ENCODE measurements at places on chromosomes 5 and 9.

DNA sequence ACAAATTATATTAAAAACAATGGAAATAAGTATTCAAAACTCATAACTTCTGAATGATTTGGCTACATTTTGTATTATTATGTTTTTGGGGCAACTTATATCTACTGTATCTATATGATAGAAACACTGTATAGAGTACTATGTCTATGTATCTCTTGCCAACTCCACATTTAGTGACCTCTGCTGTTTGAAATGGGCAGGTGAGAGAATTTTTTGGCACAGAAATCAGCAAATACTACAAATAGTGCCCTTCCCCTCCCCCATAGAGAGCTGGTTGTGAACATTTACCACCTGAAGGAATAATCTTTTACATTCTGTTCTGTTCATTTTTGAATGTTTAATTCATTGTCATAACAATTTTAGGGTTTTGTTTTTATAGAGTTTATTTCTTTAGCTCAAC lies 545.3 kb downstream of the PDE4D start:
- no peak for DNase-seq

GRCh38 chr5:102537011-102537410 lies 38.2 kb upstream of the SLCO6A1 start:
- no peak for DNase-seq

GRCh38 chr5:130502702-130503101 lies 598.4 kb downstream of the CHSY3 start:
- no peak for DNase-seq

DNA sequence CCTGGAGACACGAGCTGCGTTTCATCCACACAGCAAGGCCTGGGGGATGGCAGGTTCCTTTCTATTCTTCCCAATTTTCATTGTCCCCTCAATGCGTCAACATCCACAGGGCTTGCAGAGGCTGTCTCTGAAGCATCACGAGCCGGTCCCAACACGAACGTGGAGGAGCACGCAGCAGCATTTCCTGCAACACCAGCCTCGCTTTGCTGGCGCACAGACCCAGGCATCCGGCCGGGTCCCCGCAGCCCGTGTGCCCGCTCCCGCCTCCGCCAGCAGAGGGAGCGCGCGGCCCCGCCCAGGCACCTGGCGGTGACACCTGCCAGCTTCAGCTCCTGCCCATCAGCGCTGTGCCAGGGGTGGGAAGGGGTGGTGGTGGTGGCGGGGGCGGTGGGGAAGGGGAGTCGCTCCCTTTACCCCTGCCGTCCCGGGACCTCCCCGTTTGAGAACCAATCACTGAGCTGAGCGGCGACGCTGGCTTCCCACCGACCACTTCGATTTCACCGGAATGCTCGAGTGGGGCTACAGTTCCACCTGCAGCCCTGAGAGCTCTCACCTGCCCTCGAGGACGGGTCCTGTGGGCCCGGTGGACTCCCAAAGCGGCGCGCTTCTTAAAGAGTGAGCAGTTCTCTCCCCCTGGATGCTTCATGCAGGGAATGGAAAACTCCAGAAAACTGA lies 464.5 kb downstream of the ICE1 start:
- DNase-seq = peak; percentile 91

GRCh38 chr9:127926906-127927200 lies 3.7 kb downstream of the PIP5KL1 start:
- DNase-seq = no peak

- peak; percentile 82 for DNase-seq
These were observed 104.9 kb downstream of the CFAP90 start for GRCh38 chr5:7745882-7746610.

GRCh38 chr5:43685252-43685950 lies 82.4 kb downstream of the NNT start:
- no peak for DNase-seq

DNA sequence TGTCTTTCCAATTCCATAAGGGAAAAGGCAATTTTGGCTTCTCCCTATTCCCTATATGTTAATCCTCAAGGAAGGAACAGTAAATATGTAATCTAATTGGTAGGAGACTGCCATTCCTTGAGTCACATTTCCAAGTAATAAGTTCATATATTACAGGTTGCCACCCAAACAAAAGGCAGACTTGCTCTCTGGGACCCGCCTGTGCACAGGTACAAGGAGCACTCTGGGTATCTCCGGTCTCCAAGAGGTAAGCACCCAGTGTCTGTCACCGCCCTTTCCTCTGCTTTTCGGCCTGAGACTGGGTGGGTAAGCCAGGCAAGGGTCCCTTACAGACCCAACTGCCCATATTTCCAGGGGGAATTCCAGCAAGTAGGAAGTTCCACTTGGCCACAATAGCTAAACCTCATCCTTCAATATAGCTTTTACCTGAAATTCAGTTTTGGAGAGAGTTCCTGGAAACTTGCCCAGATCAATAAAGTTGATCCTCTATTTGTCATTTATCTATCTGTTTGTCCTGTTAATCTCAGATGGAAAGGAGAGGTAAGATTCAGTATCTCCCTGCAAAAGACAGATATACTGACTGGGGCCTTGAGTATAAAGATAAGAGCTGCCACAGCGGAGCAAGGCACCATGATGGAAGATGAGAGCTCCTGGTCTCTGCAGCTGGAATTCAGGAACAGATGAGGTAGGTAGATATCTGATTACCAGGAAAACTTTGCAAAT lies 81.8 kb downstream of the SUSD1 start:
- no peak for DNase-seq

GRCh38 chr5:78335976-78336375 lies 24.4 kb upstream of the SCAMP1 start:
- no peak for DNase-seq

DNA sequence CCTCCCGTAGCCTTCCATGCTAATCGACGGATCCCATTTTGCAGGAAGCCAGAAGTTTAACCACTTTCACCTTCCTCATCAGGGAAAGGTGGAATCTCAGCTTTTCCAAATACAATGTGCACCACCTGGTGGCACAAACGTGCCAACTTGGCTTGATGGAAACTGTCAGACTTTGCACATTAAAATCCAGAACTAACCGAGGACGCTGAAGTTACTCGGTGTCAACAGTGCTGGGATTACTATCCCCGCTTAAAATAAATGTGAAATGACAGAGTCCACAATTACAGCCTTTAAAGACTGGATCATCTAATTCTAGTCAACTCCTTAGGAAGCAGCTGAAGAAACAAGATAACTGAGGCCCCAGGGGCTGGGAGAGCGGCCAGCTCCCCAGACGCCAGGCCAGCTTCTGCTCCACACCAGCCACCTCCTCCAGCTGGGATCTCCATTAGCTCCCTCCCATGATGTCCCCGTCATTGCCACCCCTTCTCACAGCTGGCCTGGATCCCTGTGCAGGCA lies 50.1 kb upstream of the RETREG1 start:
- no peak for DNase-seq

- no peak for DNase-seq
These were observed 12.9 kb downstream of the BARHL1 start for GRCh38 chr9:132595319-132595718.

- DNase-seq = no peak
These were observed 31.7 kb upstream of the ARAP3 start for GRCh38 chr5:141713616-141714309.

DNA sequence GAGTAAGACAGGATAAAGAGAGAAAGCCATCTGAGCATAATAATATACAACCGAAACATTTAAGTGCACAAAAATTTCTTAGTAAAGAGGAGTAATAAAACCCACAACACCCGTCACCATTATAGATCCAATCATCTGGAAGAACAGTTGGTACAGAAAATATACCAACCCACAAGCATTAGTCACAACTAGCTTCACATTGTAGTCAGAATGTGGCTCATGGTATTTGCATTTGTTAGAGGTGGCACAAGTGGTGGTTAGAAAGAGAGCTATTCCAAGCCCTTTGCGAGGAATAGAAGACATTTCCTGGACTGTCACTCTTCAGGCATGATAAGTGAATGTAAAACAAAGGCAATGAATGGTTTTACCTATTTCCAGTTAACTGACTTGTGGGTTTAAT lies 677.5 kb upstream of the ST8SIA4 start:
- no peak for DNase-seq

- DNase-seq = no peak
These were observed 3.9 kb upstream of the ZCCHC9 start for GRCh38 chr5:81297531-81297930.

DNA sequence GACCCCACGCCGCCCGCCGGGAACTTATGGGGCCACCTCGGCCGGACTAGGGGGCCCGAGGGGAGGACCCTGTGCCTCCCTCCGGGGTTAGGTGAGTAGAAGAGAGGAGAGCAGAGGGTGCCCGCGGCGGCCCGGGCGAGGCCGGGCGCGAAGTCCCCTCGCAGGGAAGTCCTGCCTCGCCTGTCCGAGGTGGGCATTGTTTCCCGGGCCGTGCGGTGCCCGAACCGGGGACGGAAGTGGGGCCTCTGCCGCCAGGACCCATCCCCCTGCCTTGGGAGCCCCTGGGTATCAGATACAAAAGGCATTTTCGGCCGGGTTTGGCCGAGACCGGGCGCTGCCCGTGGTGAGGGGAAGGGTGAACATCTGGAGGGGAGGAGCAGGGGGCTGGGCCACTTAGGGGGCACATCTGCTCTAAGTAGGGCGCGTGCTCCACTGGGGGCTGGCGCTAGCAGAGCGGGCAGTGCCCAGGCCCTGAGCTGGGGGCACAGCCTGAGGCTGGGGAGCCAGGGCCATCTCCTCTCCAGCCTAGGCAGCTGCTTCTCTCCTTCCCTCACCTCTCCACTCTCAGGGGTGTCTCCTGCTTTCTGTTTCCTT lies 48.2 kb downstream of the DAB2IP start:
- no peak for DNase-seq

GRCh38 chr9:114452219-114453165 lies 52.8 kb downstream of the WHRN start:
- DNase-seq = no peak

DNA sequence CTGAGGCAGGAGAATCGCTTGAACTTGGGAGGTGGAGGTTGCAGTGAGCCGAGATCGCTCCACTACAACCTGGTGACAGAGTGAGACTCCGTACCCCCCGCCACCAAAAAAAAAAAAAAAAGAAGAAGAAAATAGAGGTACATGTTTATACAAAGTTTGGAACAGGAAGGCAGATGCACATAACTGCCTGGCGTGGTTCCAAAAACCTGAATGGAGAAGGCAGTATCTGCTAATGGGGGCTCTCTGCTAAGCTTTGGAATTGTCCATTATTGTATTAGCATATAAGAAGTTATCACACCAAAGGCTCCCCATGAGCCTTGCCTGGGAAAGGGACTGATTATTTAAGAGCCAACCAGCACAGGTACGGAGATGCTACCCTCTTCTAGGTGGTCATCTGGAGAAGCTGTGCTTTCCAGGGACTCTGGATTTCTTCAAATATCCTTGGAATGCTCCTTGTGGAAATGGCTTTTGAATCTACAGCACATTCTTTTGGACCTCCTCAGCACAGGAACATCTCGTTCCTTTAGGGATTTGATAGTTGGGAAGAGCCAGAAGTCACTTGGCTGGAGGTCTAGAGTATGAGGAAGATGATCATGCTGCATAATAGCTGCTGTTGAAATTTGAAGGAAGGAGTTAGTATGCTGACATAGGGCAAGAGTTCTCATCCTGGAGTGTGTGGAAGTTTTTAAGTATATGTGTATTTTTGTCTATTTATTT lies 42.5 kb upstream of the ABCA1 start:
- DNase-seq = no peak

DNA sequence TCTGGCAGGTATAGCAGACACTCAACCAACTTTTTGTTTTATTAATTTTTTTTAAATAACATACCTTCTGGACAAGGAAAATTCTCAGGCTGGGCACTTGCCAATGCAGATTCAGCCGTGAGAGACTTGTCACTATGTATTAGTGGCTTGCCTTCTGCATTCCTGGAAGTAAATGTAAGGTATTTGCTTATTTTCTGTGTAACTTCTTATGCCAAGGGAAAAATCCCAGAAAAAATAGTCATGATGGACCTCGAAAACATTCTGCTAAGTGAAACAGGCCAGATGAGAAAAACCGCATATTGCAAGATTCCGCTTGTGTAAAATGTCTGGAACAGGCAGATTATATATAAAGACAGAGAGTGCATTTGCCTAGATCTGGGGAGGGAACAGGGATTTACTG lies 260.3 kb upstream of the DAPK1 start:
- no peak for DNase-seq

DNA sequence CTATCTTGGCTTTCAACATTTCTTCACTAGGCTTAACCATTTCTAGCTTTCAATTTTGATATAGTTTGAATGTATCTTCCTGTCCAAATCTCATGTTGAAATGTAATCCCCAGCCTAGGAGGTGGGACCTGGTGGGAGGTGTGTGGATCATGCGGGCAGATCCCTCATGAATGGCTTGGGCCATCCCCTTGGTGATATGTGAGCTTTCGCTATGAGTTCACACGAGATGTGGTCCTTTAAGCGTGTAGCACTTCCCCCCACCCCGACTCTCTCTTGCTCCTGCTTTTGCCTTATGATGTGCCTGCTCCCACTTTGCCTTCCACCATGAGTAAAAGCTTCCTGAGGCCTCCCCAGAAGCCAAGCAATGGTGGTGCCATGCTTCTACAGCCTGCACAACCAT lies 40.6 kb downstream of the PHAX start:
- no peak for DNase-seq

DNA sequence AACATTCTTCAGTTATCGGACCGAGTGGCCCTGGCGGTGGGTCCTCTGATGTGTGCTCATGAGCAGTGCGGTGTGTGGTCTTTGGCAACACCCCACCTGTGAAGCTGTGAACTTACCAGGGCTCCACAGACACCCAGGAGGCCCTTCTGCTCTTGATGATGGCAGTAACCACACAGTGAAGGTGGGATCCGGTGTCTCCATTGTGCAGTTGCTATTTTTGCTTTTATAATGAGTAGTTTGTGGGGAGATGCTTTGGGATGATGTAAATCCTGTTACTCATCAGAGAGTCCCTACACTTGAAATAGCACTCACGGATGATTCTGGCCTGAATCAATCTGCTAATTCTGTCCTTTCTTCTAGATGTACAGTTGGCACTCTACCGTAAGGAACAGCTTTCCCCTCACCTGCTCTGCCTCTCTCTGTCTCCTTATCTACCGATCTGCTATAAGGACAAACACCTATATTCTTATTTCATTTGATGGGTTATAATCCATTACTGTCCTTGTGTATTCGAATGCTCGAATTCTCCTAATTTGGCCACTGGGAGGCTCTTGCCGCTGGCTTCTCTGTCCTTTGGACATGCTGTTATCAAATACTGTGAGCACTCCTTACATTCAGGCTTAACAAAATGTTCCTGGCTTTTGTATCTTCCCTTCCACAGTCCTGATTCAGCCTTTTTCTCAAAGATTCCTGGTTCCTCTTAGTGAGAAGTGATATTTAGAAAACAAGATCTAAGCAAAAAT lies 20.2 kb downstream of the ATPSCKMT start:
- DNase-seq = no peak

DNA sequence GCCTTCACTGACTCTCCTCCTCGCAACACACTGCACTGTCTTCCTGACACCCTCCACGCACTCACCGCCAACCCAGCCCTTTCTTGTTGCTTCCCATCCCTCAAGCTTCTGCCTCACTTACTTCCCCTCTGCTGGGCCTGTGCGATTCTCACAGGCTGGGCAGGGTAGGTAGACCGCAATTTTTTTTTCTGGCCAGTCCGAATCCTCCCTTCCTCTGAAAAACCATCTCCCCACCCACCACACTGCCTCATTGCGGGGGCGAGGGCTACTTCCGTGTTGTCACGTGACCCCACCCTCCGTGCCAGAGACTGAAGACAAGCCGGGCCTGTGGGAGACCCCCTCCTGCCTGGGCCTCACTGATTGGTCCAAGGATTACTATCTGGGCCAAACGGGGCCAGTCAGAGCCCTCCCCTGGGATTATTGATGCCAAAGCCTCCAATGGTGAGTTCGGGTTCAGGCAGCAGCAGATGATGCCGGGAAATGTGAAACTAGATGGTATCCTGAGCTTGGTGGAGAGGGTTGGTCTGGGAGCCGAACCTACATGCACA lies 73.1 kb downstream of the STK10 start:
- no peak for DNase-seq

All from iPS-NIHi11 (cell line).